ENCODE measurements at places on chromosomes 2 and 18. TPM values are rescaled to one million over a fixed set of nuclear protein-coding genes. Genes with fewer than 3 reads are reported as not detected.
A peak's percentile ranks its signal among the peaks of the same experiment; 100 is the strongest.

The GREB1 gene
- total RNA-seq = 0.23 TPM

- H3K27me3 ChIP-seq = no peaks in the 10 kb centered on the region
- H3K4me1 ChIP-seq = no peaks in the 10 kb centered on the region
- DNase-seq = no peak
- H3K4me3 ChIP-seq = no peak overlapping the region
- H3K36me3 ChIP-seq = peaks cover 3% of the 10 kb centered on the region
- H3K27ac ChIP-seq = no peak overlapping the region
Observed at GRCh38 chr2:63571291-63571690, 17.0 kb downstream of the WDPCP start.

GRCh38 chr2:190420801-190421200 is 12.6 kb downstream of the MFSD6 start:
- DNase-seq = no peak
- peaks cover 62% of the 10 kb centered on the region for H3K36me3 ChIP-seq
- H3K27me3 ChIP-seq = no peaks in the 10 kb centered on the region

- H3K27me3 ChIP-seq = no peaks in the 10 kb centered on the region
- no peak overlapping the region for H3K4me3 ChIP-seq
- H3K4me1 ChIP-seq = peaks cover 41% of the 10 kb centered on the region
- H3K36me3 ChIP-seq = peaks cover 59% of the 10 kb centered on the region
- no peak overlapping the region for H3K27ac ChIP-seq
- DNase-seq = no peak
Observed at GRCh38 chr2:190662754-190663153, 13.9 kb downstream of the NAB1 start.

The ALK gene
- total RNA-seq = not detected

The LYPD6B gene
- not detected for total RNA-seq

The KIF1A gene
- 0.97 TPM for total RNA-seq

GRCh38 chr2:213220967-213221603 is 63.2 kb upstream of the SPAG16 start:
- no peak overlapping the region for H3K27ac ChIP-seq
- no peak overlapping the region for H3K4me3 ChIP-seq
- no peak for DNase-seq
- no peaks in the 10 kb centered on the region for H3K36me3 ChIP-seq
- peaks cover 13% of the 10 kb centered on the region for H3K27me3 ChIP-seq
- peaks cover 4% of the 10 kb centered on the region for H3K4me1 ChIP-seq

The TBR1 gene
- not detected for total RNA-seq

DNA sequence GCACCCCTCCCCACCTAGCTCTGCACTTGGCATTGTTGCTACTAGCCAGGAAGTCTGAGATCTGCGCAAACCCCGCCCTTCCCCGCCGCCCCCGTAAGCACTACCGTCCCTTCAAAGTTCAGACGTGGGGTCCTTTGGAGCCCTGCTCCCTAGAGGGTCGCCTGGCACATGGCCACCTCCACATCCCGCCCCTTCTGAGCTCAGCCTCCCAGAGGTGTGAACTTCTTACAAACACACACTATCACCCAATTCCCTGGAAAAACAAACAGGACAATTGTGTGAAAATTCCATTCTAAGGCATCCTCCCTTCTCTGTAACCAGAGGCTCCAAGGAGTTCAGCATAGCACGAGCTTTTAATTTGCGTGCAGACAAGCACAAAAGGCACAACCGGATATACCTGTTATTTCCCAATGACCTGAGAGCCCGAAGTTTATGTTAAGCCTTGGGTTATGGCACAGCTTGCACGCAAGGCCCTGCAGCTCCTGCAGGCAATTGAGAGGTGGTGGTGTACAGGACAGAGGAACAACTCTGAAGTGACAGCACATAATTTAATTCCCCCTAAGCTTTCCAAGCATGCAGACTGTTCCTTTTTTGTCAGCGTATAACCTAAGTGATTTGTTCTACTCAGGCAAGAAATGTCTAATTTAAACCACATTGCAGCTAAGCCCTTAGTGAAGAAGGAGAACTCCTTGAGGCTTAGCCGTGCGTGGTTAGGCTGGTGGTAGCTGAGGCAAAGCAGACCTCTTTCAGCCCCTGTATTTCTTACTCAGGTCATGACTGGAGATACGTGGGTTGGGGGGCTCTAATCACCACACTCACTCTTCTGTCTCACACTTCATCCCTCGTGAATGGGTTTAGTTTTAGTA is 20.3 kb upstream of the CYP1B1 start:
- peaks cover 36% of the 10 kb centered on the region for H3K27me3 ChIP-seq
- peaks cover 44% of the 10 kb centered on the region for H3K4me1 ChIP-seq
- H3K36me3 ChIP-seq = no peaks in the 10 kb centered on the region

The EFEMP1 gene
- total RNA-seq = not detected

GRCh38 chr2:19714926-19715325 is 186.9 kb downstream of the TTC32 start:
- H3K36me3 ChIP-seq = no peaks in the 10 kb centered on the region
- H3K4me3 ChIP-seq = no peak overlapping the region
- DNase-seq = no peak
- peaks cover 2% of the 10 kb centered on the region for H3K27me3 ChIP-seq

- no peaks in the 10 kb centered on the region for H3K36me3 ChIP-seq
- DNase-seq = no peak
- H3K4me1 ChIP-seq = no peaks in the 10 kb centered on the region
- H3K27me3 ChIP-seq = no peaks in the 10 kb centered on the region
- no peak overlapping the region for H3K4me3 ChIP-seq
- no peak overlapping the region for H3K27ac ChIP-seq
Observed at GRCh38 chr2:228065686-228066085, 115.8 kb downstream of the SPHKAP start.

The COL3A1 gene
- total RNA-seq = 0.43 TPM

The IL36RN gene
- total RNA-seq = not detected

DNA sequence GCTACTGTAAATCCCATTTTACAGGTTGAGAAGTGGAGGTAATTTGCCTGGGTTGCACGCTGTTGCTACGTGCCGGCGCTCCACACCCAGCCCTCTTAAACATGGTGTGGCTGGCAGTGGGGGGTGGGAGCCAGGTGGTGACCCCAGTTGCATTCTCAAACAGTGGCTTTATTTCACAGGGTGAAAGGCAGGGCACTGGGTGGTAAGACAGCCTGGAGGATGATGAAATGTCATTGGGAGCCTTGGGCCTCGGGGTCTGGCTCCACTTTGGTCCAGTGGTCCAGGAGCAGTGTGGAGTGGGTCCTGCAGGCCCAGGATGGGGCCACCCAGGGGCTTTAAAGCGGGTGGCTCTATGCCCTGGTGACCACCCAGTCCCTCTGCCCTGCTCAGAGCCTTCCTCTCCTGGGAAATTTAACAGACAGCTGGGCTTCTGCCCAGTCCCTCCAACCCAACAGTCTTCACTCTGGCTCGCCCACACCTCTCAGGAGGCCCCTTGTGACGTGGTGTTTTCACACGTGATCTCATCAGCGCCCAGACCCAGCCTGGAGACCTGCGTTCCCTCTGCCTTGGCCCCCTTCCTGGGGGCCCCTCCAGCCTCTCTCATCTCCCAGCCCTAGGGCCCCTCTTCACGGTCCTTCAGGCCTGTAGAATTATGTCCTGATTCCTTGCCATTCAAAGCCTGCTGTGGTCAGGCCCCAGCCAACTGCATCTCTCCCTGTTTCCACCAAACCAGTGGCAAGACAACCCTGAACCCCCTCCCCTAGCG is 92.5 kb downstream of the INHBB start:
- no peaks in the 10 kb centered on the region for H3K36me3 ChIP-seq
- H3K4me1 ChIP-seq = peaks cover 2% of the 10 kb centered on the region
- H3K4me3 ChIP-seq = no peak overlapping the region
- DNase-seq = no peak
- H3K27ac ChIP-seq = no peak overlapping the region

- no peak overlapping the region for H3K4me3 ChIP-seq
- no peaks in the 10 kb centered on the region for H3K36me3 ChIP-seq
- H3K4me1 ChIP-seq = no peaks in the 10 kb centered on the region
- DNase-seq = no peak
Observed at GRCh38 chr18:41119031-41119430, 836.0 kb upstream of the PIK3C3 start.

DNA sequence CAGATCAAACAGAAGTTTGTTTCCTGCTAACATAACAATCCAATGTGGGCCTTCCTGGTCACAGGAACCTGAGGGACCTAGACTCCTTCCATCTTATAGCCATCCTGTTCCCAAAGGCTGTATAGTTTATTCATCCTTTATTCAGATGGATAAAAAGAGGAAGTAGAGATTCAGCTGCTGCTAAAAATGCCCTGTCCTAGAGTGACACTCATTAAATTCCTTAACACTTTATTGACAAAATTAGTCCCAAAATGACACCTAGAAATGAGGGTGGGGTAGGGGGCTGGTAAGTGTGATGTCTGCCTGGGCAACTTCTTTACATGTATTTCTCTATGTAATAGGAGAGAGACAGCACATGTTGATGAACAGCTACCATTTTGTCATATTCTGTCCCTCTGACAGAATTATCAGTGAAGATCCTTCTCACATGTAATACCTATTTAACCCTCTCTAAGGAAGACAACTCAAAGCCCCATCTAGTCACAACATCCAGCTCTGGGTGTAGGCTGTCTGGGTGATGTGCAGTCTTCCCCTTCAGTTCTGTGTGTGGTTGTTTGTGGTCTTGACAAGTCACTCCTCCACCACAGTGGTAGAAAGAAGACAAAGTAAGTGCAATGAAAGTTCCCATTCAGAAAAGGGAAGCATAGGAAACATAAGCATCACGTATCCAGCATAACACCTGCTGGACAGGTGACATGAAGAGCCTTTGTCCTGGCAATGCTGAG is 253.9 kb upstream of the CNTNAP5 start:
- no peak overlapping the region for H3K27ac ChIP-seq
- H3K4me3 ChIP-seq = no peak overlapping the region
- H3K4me1 ChIP-seq = no peaks in the 10 kb centered on the region
- H3K27me3 ChIP-seq = no peaks in the 10 kb centered on the region

DNA sequence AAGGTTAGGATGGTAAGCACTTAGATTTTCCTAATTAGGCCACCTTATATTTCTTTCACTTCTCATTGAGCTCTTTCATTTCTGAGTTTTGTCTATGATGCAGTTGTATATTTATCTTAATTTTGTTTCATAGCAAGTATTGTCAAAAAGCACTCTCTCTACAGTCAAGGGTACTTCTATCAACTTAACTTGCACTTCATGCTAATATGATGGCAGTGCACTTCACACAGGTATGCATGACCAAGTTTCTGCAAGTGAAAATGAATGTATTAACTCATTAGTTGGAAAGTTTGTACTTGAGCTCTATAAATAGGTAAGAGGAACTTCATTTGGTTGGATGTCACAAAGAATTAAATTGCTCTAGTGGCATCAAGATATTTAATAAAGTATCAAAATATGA is 51.5 kb upstream of the CDH19 start:
- DNase-seq = no peak
- H3K27me3 ChIP-seq = no peaks in the 10 kb centered on the region
- H3K4me3 ChIP-seq = no peak overlapping the region
- no peaks in the 10 kb centered on the region for H3K36me3 ChIP-seq
- no peak overlapping the region for H3K27ac ChIP-seq

DNA sequence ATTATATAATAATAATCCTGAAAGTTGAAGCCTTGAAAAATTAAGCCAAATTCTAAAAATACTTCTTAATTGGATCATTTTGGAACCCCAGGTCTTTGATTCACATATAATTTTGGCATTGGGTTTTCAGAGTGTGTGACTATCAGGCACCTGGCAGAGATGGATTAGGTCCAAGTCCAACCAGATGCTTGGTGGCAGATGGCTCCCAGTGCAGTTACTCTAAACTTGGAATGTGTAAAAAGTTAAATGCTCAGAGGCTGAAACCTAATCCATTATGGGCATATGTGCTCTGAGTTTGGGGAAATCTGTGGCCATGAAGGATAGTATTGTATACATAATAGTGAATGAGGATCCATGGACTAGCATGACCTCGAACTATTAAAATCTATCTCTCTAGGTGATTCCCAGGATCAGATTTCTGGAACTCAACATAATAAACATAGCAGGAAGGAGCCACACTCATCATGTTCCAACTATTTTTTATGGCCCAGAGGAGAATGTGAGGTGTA is 333.0 kb downstream of the RPRM start:
- DNase-seq = no peak
- H3K4me3 ChIP-seq = no peak overlapping the region
- H3K27ac ChIP-seq = no peak overlapping the region
- H3K36me3 ChIP-seq = no peaks in the 10 kb centered on the region
- H3K27me3 ChIP-seq = no peaks in the 10 kb centered on the region

DNA sequence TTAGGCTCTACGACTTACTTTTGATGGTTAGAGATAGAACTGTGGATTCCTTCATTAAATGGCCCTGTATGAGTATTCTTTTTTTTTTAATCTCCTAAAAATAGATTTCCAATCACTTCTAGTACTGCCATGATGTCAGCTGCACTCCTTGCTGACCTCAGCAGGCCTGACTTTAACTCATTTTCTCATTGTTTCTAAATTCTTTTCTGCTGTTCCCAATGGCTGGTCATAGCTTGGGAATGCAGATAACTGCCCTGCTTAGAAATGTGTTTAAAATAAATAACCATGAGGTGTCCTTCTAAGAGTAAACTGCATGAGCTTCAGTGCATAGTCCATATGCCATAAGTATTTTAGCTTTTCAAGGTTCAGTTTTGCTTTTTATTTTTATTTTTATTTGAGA is 15.7 kb downstream of the CCDC85A start:
- H3K4me1 ChIP-seq = no peaks in the 10 kb centered on the region
- no peak for DNase-seq
- H3K36me3 ChIP-seq = no peaks in the 10 kb centered on the region
- no peak overlapping the region for H3K4me3 ChIP-seq

GRCh38 chr2:240557101-240557751 is 562 bp downstream of the ANKMY1 start:
- H3K27me3 ChIP-seq = no peaks in the 10 kb centered on the region
- DNase-seq = no peak
- no peak overlapping the region for H3K27ac ChIP-seq
- peaks cover 51% of the 10 kb centered on the region for H3K36me3 ChIP-seq
- peak overlapping the region; percentile 23 for H3K4me3 ChIP-seq

DNA sequence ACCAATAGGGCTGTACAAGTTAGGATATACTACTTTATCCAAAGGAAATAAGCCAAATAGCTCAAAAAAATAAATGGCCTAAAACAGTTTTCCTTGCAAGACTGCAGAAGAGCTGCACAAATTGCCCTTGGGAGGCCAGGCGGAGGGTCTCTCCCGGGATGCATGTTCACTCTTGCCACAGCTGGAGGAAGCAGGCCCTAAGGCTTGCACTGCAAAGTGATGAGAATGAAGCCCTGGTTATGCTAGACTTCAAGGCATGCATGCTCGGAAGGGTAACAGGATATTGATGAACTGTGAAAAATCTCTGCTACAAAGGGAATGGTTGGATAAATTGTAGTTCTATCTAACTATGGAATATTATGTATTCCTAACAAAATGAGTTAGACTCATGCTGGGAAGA is 27.5 kb upstream of the LDLRAD4 start:
- peaks cover 21% of the 10 kb centered on the region for H3K27me3 ChIP-seq
- no peak for DNase-seq
- H3K36me3 ChIP-seq = no peaks in the 10 kb centered on the region
- no peak overlapping the region for H3K4me3 ChIP-seq

GRCh38 chr18:10841203-10841602 is 308.2 kb downstream of the PIEZO2 start:
- H3K27me3 ChIP-seq = no peaks in the 10 kb centered on the region
- no peak for DNase-seq
- no peaks in the 10 kb centered on the region for H3K36me3 ChIP-seq
- H3K4me1 ChIP-seq = no peaks in the 10 kb centered on the region

GRCh38 chr2:228426502-228427216 is 245.2 kb upstream of the SPHKAP start:
- H3K27me3 ChIP-seq = no peaks in the 10 kb centered on the region
- H3K36me3 ChIP-seq = no peaks in the 10 kb centered on the region
- no peak overlapping the region for H3K27ac ChIP-seq
- no peak overlapping the region for H3K4me3 ChIP-seq
- no peak for DNase-seq

The IL36G gene
- total RNA-seq = not detected
